Kidney epithelial cell (primary cell): ENCODE measurements at places on chromosomes 7 and 10. TPM values are rescaled to one million over a fixed set of nuclear protein-coding genes. Genes with fewer than 3 reads are reported as not detected.
A peak's percentile ranks its signal among the peaks of the same experiment; 100 is the strongest.

Gene NKX6-2
- 2.6 TPM in 1 of 2 replicates, not detected in the other for total RNA-seq

DNA sequence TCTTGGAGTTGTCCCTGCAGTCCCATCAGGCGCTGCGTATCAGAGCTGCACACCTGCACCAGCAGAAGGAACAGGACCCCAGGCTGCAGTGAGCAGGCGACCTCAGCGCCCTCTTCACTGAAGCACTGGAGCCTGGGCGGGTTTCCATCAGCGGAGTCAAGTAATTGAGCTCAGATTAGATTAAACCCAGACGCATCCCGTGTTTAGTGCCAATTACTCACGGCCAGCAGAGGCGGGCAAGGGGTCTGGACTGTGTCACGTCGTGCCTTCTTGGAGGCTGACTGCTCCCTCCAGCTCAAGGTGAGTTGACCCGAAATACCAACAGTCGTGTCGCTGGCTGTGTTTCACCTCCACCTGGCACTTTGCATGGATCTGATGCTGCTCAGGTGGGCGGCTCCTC, 123.6 kb downstream of the CXCL12 start:
- no peak for DNase-seq

Gene MASTL
- 9.0 and 11.0 TPM in 2 replicates for total RNA-seq

DNA sequence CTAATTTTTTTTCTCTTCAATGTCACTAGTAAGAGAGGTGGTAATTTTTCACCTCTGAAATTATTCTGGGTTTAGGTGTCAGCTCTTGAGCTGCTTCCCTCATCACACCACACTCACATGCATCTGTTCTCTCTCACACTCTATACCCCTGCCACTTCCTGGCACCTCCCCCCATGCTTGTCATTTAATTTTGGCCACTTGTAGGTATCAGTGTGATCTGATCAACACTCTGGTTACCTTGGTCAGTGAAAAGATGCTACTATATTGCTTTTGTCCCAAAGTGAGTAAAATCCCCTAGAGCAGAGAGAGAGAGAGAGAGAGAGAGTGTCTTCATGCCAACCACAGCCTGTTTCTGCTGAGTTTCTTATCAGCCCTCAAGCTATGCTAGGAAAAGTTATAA, 42.5 kb downstream of the STK17A start:
- no peak for DNase-seq

GRCh38 chr7:158829342-158830210, at the start of gene ESYT2:
TSS of gene ESYT2 (minus strand) at chr7:158829509. CDS start at chr7:158829418, 91 bp downstream.
- DNase-seq: peak; percentile 67

Gene PKD1L1
- total RNA-seq: 0.08 and 0.14 TPM in 2 replicates

DNA sequence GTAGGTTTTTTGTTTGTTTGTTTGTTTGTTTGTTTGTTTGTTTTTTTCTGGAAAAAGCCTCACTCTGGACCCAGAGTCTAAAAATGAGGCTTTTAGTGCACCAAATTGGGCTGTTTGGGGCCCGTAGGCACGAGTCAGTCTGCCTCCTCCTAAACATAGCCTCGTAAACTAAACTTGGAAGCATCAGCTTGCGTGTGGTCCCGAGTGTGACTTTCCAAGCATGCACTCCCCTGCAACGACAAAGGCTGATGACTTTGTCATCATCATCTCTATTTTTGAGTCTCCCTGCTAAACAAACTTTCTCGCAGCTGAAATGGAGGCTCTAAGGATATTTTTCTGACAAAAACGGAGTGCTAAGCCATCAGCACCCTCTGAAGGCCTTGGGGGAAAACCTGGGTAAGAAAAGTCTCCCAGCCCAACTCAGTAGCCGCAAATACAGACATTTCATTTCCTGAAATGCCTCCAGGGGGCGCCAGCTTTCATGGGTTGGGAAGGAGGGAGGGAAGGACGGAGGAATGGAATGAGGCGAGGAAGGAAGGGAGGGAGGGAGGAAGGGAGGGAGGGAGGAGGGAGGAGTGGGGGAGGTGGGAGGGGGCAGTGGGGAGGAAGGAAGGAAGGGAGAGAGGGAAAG, 245.9 kb downstream of the KCNMA1 start:
- no peak for DNase-seq

DNA sequence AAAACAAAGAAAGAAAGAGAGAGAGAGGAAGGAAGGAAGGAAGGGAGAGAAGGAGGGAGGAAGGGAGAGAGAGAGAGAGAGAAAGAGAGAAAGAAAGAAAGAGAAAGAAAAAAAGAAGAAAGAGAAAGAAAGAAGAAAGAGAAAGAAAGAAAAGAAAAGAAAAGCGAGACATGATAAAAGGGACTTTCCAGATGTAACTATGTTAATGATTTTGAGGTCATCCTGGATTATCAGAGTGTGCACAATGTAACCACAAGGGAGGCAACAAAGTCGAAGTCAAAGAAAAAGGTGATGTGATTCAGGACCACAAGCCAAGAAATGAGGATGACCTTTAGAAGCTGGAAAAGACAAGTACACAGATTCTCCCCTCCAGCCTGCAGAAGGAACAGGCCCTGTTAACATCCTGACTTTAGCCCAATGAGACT, 48.9 kb upstream of the PAX2 start:
- DNase-seq: no peak

Gene GFRA1
- total RNA-seq: 1.6 and 1.7 TPM in 2 replicates

Gene TFEC
- total RNA-seq: 0.04 TPM in 1 of 2 replicates, not detected in the other

Gene PTN
- total RNA-seq: 4.7 and 10.4 TPM in 2 replicates

GRCh38 chr10:46995234-46995633, 84.0 kb downstream of the PTPN20 start:
- DNase-seq: no peak

GRCh38 chr10:123526356-123527064, 139.6 kb upstream of the GPR26 start:
- DNase-seq: no peak

DNA sequence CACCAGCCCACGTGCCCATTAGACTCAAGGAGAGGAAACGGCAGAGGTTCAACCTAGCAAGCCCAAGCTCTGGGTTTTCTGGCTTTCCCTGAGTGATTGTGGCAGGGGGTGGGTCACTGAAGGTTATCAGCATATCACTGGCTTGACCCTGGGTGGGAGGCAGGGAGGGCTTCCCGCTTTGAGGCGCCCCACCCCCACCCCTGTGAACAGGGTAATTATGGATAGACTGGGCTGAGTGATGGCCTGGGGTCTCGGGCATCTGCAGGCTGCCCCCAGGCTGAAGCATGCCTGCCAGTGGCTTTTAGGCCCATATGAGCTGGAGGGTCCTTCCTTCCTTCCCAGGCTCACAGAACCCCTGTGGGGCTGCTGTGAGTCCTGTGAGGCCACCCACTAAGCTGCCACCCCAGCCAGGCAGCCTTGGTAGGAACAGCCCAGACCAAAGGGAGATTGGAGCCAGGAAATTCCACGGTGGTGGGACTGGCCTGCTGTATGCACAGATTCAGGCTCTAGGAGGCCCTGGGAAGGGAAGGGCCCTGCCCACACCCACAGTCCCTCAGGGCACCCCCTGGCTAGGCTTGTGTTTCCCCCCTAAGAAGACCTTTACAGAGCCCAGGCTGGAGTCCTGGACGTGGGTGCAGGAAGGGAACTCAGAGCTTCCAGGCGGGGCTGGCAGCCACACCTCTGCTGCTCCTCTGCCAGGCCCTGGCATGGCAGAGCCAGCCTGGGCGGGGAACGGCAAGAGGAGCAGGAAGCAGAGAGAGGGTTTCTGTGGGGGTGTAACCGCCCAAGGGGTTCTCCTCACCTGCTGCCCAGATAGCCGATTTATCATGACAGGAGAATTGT, 33.1 kb downstream of the GPRIN2 start:
- DNase-seq: no peak

DNA sequence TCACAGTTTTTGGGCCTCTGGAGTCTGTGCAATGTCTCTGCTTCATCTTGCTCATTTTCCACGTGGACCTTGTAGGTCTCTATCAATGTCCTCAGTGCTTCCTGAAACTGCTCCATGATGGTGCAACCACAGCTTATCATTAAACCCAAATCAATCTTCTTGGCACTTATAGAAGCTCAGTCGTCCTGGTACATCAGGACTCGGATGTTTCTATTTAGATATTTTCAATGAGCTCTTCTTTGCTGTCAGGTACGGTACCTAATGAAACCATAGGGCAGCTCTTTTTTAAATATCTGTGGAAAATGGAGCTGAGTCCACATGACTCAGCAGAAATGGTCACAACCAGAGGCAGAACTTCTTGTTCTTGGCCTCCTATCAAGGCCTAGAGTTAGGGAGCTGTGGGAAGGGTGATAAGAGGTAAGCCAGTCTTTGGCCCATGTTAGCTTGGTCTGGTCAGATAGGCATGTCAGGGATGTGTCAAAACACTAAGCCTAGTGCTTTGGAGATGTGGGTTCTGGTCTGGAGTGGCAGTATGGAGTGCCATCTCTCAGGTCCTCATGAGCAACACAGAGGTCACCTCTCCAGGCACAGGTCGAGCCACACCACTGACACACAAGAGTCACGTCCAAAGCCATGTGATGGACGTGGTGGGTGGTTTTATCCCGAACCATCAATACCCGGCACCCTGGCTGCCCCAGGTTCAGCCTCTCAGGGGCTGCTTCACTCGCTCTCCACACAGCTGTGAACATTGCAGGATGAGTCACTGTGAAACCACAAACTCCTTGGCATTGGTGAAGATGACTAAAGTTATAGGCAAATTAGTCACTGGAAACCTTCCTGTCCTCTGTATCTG, 87.0 kb downstream of the TBXAS1 start:
- DNase-seq: peak; percentile 97

DNA sequence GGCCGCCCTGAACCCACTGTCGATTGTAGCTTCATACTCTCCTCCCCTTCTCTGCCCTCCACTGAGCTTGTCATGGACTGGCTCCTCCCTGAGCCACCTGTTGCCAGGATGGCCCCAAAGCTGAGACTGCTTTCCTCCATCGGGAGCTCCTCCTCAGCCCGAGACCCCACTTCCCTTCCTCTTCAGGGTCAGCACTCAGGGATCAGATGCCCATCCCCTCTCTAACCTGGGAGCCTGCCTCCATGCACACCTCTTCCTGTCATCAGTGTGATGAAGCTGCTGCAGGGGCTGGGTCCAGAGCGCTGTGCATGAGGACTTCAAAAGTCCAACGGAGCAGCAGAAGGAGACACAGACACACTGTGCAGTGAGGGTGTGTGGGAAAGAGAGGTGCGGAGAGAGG, 201.1 kb downstream of the WDR37 start:
- DNase-seq: no peak

GRCh38 chr7:30366606-30367005, 82.2 kb downstream of the ZNRF2 start:
- DNase-seq: no peak

DNA sequence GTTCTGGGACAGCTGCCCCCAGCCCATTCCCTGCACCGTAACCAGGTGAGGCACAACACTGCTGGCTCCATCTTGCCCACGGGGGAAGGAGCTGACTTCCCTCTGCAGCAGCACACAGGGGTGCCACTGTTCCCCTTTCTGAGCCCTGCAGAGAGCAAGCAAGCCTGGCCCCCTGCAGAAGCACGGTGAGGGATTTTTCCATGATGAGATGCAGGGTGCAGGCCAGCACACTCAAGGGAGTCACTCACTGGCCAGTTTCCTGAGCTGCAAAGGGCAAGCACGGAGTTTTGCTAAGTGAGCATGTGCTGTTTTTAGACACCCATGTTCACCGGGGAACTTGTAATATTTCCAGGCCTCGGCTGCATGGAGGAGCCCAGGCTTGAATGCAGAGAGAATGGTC, 176.6 kb downstream of the PIP4K2A start:
- no peak for DNase-seq

GRCh38 chr10:42574336-42574735, 64.0 kb downstream of the ZNF33B start:
- no peak for DNase-seq

Gene FOXP2
- 0.14 and 0.25 TPM in 2 replicates for total RNA-seq

GRCh38 chr10:122333037-122333436, 41.5 kb upstream of the PLEKHA1 start:
- no peak for DNase-seq

Gene LLCFC1
- total RNA-seq: not detected in 2 replicates

DNA sequence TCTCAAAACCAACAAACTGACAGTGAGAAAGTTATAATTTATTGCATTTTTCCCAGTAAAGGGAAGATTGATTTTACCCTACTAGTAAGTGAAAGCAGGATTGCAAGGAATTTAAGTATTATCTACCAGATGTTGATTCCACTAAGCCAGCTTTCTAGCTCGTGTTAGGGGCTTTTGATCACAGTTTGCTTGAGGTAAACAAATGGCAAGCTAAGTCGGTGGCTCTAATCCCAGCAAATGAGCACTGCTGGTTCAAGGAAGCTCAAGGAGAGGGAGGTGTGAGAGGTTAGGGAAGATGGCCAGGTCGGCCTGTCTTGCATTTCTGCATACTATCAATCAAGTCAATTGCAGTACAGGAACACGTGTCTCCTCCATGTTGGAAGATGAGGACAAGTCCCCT, 448.7 kb upstream of the POM121L12 start:
- DNase-seq: no peak

DNA sequence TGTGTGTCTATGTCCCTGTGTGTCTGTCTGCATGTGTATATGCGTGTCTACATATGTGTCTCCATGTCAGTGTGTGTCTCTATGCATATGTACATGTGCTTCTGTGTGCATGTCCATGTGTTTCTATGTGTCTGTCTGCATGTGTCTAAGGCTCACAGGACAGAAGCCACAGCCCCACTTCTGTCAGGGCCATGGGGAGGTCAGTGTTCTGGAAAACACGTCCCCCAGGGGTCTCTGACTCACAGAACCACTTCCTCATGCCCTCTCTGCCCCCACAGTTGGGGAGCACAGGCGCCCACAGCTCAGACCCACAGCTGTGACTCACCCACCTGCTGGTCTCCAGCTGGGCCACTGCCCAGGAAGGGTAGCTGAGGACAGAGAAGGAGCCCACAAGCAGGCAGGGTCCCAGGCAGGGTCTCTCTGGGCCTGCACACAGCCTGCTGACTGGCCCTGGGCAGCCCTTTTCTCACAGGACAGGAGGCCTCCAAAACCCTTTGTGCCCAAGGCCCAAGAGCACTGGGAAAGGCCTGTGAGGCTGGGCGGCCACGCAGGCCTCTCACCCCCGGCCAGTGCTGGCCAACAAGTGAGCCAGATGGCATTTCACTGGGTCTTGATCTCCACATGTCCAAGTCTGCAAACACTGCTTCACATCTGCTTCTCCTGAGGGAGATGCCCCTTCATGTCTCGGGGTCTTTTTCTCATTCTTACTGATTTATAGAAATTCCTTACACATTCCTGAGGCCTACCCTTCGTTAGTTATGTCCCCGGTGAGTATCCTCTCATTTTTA, 102.9 kb upstream of the FAM20C start:
- peak; percentile 93 for DNase-seq

DNA sequence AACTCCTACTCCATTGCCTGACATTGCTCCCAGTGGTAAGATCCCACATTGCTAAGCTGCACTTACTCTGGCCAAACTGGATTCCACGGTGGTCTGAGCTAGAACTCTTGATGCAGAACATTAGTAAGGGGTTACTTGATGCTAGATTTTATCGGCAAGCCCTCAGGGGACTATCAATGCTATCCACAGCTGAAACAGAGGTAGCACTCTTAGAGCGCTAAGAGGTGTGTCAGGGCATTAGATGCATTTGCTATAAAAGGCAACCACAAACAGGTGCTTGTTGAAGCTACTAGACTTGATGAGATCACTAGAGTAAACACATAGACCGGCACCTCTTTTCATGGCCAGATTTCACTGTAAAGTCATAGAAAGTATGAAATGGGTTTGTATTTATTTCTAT, 116.3 kb downstream of the MDFIC start:
- DNase-seq: peak; percentile 26

- DNase-seq: no peak
Measured at GRCh38 chr10:13658871-13659685, 72.3 kb downstream of the PRPF18 start.
